ENCODE measurements at places on chromosomes 7 and 10.

GRCh38 chr10:30178356-30178964 lies 119.1 kb upstream of the JCAD start:
- no peak for DNase-seq

- no peak for DNase-seq
Measured at GRCh38 chr10:132820056-132820455, 34.1 kb upstream of the NKX6-2 start.

- DNase-seq, result no peak
Measured at GRCh38 chr7:75889826-75890225, 11.0 kb downstream of the RHBDD2 start.

- DNase-seq, result no peak
Measured at GRCh38 chr7:130144312-130145171, 60.7 kb downstream of the TMEM209 start.

GRCh38 chr10:19778996-19779395 lies 37.2 kb upstream of the PLXDC2 start:
- DNase-seq, result no peak

GRCh38 chr7:24138343-24138742 lies 145.6 kb upstream of the NPY start:
- DNase-seq, result no peak

DNA sequence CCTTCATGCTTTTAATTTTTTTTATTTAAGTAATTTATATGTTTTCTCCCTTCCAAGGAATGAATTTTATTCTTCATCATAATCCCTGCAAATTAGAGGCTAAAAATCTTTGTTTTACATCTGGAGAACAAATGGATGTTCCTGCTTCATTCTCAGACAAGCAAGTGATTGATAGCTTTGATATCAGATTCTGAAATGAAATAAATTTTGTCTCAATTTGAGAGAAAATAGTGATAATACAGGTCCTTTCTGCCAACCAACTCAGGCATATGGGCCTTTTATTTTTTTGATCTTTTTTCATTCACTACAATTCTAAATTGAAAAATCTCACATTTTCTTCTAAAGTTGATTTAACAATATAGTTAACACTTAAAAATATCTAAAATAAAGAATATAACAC lies 427.1 kb downstream of the EXOC4 start:
- no peak for DNase-seq

- DNase-seq, result no peak
Measured at GRCh38 chr10:28137907-28138880, 139.3 kb upstream of the ODAD2 start.

DNA sequence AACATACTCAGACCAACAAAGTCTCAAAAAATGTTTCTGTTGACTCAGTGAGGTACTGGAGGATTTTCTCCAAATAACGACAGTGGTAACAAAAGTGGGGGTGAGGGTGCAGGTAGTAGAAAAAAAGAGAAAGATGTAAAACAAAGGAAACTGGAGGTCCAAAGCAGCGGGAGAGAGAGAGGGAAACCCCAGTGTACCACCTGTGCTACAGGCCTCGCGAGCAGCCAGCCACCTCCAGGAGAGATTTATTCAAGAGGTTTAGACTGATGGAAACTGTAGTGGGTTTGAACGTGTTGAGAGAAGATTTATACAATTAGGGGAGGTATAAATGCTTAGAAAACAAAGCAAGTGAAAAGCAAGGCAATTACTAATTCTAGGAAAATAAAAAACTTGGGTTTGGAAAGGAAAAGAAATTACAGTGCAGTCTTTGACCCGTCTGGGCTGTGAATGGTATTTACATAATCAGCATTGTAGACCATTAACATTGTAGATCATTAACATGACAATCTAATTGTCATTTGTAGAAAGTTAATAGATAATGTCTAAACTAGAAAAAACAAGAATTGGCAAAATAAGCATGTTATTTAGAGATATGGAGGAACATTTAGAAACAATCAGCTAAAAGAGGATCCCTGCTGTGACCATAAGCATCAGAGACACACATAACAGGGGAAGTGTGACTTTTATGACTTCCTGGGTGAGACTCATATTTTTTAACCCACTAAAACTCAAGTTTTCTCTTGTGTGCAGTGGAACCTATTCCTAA lies 180.0 kb downstream of the RELN start:
- no peak for DNase-seq

DNA sequence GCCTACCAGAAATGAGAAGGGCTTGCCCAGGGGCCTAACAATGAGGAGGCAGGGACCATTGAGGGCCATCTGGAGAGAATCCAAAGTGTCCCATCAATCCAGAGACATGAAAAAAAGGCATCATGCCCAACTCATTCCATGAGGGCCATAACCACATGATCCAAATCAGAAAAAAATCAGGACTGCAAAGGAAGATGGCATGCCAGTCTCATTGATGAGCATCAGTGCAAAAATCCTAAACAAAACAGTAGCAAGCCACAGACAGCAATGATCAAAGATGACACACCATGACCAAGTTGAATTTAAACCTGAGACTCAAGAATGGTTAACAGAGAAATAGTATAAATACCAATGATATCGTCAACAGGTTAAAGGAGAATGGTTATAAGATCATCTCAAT lies 7.0 kb upstream of the CYP3A4 start:
- no peak for DNase-seq
